ENCODE measurements at places on chromosomes 2 and 18.

GRCh38 chr18:9135912-9136314, 668 bp upstream of the ANKRD12 start:
- no peak for DNase-seq

GRCh38 chr18:66167829-66168684, 417.2 kb downstream of the CDH7 start:
- no peak for DNase-seq

- no peak for DNase-seq
Observed at GRCh38 chr2:100197631-100198153, 55.3 kb upstream of the AFF3 start.

DNA sequence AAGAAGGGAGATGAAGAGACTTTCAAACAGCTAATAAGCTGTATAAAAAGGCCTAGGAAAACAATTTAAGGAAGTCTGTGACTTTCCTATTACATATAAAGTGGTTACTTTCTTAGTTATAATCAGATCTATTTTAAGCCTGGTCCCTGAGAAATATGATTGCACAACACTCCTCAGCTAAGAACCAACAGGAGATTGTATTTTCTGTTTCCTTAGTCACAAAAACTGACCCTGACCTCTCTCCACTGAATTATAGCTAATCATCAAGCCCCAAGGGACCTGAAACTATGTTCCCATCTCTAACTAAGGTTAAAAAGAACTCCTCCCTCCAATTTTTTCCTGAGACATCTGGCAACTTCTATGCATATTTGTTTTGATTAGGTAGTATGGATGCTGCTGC, 106.9 kb downstream of the ROCK1 start:
- DNase-seq = no peak

DNA sequence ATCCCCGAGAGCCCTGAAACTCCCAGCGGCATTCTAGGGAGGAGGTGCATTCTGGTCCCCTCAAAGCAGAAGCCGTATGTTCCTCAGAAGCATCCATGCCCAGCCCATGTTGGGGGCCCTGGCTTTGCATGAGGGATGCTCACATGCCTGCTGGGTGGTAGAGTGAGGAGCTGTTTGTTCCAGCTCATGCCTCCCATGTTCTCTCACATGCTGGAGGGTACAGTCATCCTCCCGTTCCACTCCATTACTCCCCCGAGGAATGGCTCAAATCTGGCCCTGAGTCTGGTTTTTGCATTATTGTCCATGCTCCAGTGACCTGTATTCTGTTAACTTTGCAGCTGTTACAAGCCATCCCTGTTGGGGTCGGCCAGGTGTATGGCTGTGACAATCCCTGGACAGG, 24.1 kb downstream of the SLC14A2 start:
- no peak for DNase-seq

GRCh38 chr18:58861861-58862301, 2.8 kb upstream of the ZNF532 start:
- DNase-seq = no peak

DNA sequence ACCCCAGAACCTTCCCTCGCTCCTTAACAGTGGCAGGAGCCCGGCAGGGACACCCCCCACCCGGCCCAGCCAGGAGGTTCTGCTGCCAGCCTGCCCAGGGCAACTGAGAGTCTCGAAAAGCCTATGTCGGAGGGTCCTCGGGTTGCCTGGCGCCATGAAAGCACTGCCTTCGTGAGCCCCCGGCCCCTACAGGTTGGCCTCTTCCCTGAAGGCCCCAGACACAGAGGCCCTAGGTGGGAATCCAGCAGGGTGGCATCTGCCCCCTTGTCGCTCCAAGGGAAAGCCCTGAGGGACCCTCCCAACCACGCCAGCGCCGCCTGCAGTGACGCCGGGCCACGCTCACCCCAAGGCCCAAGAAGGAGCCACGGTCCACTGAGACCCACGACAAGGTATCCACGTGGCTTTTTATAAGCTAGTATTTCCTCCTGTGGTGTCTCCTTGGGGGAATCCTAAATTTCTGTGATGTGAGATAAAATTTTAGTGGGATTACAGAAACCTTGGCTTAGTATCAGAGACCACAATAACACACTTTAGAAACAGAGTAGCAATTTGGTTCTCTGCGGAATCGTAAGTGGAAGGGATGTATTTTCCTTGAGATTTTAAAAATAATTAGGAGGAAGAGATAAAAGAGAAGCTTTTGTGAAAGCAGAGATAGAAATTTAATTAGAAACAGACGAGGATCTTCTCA, 138.9 kb downstream of the HDAC4 start:
- DNase-seq = no peak

- no peak for DNase-seq
Observed at GRCh38 chr18:23998018-23998417, 16.5 kb upstream of the TTC39C start.

- no peak for DNase-seq
Observed at GRCh38 chr2:211455216-211455841, 898.9 kb downstream of the CPS1 start.

DNA sequence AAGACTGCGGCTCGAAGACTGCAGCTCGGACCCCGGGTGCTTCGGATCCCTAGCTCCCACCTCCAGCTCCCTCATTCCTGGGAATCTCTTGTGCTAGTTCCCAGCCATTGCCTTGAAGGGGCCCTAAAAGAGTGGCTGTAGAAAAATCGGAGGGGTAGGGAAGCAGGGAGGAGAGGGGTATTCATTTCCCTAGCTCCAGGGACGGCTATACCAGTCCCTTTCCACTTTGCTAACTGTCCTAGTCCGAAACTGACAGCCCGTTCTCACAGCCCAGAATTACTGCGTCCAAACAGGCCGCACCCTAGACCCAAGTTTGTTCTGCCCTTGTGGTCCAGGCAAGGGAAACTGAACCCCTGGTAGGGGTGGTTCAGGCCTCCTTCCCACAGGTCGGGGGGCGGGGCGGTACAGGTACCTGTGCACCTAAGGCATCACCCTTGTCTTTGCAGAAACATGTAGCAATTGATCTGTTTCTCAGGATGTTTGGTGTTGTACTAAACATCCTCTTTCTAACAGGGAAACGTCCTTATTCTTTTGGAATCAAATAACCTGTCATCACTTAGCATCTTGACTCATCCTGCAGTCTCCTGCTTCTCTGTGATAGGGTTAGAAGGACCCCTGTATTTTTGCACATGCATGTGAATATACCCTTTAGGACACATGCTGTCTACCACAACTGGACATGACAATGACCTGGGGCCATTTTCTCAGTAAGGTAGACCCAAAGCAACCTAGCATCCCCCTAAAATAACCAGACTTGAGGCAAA, 4.0 kb downstream of the EMX1 start:
- no peak for DNase-seq

- DNase-seq = no peak
Observed at GRCh38 chr2:166031054-166031453, 77.5 kb upstream of the TTC21B start.

GRCh38 chr2:45888641-45889040, 237.2 kb downstream of the PRKCE start:
- DNase-seq = no peak

GRCh38 chr2:171568089-171568488, 45.8 kb downstream of the CYBRD1 start:
- no peak for DNase-seq

DNA sequence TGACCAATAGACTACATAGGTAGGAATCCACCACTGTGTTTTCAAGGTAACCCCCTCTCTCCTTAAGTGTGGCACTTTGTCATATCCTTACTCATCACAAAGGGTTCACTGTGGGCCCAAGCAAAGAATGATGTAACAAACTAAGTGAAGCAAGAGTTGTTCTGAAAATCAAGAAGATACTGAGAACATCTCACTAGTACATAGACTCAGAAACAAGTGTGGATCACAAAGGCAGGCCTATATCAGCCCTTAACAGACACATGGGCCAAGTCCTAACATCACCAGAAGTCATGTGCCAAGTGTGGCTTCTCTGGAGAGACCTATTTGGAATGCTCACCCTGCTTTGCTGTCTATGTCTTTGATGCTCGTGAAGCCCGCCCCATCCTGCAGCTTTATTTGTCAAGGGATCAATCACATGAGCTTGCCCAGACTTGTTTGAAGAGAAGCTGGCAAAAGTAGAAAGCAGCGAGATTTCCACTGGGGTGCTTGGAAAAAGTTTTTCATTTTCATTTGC, 131.2 kb upstream of the TTC39C start:
- no peak for DNase-seq

DNA sequence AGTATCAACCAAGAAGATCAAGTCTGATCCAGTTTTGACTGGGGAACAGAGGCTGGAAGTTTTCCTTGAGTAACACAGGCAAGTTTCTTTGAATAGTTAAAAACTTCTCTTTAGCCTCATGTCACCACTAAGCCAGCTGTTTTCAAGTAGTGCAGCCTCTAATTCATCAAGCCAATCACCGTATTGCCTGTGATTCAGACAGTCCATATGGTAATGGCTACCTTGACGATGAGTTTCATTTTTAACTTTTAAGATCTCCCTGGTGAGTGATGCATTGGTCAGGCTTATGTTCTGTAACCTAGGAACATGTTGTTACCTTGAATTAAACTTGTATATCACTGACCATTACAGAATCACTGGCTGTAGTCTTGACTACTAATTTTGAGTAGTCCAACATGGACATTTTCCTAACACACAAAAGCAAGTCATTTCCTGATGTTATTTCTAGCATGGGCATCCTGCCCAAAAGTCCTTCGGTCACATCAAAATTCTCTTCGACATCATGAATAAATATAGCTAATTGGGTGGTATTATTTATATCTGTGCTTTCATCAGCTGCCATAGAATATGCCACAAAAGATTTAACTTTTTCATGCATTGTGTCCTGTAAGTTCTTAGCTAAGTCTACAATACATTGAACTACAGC, 238.8 kb upstream of the GCFC2 start:
- DNase-seq = no peak

- DNase-seq = peak; percentile 63
Observed at GRCh38 chr18:9095297-9096006, 7.0 kb upstream of the NDUFV2 start.

GRCh38 chr2:121253021-121253673, 31.9 kb downstream of the TFCP2L1 start:
- no peak for DNase-seq

DNA sequence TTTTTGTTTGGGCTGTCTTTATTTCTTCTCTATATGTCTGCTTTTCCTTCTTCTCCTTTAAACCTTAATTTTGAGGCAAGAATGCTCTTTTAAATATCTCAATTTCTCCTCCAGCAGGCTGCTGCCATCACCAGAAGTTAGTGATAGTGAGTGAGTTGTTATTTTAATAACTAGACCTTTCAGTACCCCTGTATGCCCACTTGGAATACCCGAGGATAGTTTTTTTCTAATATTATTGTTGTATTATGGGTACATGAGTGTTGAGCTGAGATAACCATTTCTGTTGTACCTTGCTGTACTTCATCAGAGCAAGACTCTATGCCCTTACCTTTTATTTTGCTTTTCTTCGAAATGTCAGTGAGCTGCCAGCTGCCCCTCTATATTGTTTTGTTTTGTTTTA, 50.1 kb downstream of the PPM1B start:
- DNase-seq = no peak

DNA sequence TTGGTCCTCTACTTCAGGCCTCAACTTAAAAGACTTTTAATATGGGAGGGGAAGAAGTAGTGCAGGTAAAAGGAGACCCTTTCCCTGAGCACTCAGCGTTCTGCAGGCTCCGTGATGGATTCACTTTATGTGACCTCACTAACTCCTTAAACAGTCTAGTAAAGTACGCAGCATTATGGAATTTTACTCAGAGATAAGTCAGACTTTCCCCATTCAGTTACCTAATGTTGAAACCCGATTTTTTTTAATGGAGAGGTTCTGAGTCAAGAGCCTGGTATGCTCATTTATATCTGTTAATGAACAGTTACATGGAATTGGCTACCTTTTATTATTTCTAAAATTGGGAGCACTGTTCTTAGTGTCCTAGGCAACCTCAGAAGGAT, 34.1 kb downstream of the RASGRP3 start:
- DNase-seq = no peak

DNA sequence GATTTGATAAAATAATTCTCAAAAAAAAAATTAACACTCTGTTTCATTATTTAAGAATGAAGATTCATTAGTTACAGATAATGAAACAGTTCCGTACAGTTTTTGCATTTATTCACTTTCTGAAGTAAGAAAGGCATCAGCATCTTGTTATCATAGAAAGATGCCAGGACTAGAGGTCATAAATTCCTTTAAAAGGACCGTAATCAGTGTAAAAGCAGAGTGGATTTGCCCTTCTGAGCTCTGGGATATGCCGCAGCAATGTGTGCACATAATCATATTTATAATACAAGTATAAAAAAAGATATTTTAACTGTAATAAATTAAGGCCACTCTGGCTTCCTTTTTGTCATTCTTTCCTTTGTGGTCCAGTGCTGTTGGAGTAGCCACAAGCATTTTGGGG, 37.5 kb upstream of the COL5A2 start:
- no peak for DNase-seq

Data from CD4-positive, alpha-beta memory T cell (primary cell).